Gastroesophageal sphincter (tissue), 4 donors: ENCODE measurements at places on chromosomes 16 and 17. TPM values are rescaled to one million over a fixed set of nuclear protein-coding genes. Genes with fewer than 3 reads are reported as not detected.

The RAB11FIP4 gene
- 0.47 TPM for total RNA-seq

The CISD3 gene
- total RNA-seq: 8.5 TPM

The TBC1D3G gene
- total RNA-seq: not detected

The PIK3R6 gene
- total RNA-seq: 2.2 TPM

The UNK gene
- total RNA-seq: 19.2 TPM

The PRR15L gene
- total RNA-seq: 3.5 TPM

The MYH11 gene
- total RNA-seq: 7,231 TPM

The SPATA20 gene
- total RNA-seq: 45.0 TPM

The KRTAP9-3 gene
- total RNA-seq: not detected

The DOC2B gene
- total RNA-seq: 11.5 TPM

The SLC7A6 gene
- total RNA-seq: 31.7 TPM

The ZSCAN10 gene
- total RNA-seq: not detected

The TVP23A gene
- total RNA-seq: not detected

The CFAP119 gene
- 1.3 TPM for total RNA-seq

The MT3 gene
- not detected for total RNA-seq

The DYNLRB2 gene
- total RNA-seq: 1.2 TPM

The RAB26 gene
- total RNA-seq: 1.0 TPM

The C16orf54 gene
- 1.8 TPM for total RNA-seq

The CACNG1 gene
- total RNA-seq: not detected

The CD300LD gene
- total RNA-seq: not detected

The CLDN7 gene
- total RNA-seq: 16.9 TPM
